ENCODE measurements at places on chromosomes 1 and 21. TPM values are rescaled to one million over a fixed set of nuclear protein-coding genes. Genes with fewer than 3 reads are reported as not detected.
A peak's percentile ranks its signal among the peaks of the same experiment; 100 is the strongest.

ENSA gene
- 115 TPM for total RNA-seq

GRCh38 chr1:78387871-78388270 is 102.9 kb upstream of the PTGFR start:
- DNase-seq, result no peak

LTN1 gene
- 31.1 TPM for total RNA-seq

DNA sequence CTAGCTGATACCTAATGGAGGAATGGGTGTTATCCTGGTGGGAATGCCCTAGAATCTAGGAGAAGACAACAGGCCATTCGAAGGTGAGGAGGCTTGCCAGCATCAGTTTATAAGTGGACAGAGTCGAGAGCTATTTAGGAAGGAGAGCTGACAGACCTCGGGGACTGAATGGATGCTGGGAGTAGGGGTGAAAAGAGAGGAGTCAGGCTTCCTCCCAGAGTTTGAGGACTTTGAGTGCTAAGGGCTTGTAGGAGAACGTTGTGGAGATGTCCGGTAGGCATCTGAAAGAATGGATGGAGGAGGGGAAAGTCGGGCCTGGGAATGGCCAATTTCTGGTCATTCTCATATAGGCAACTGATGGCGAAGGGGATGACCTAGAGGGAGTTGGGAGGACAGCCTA is 155.1 kb downstream of the DYRK1A start:
- no peak for DNase-seq

SPATA46 gene
- not detected for total RNA-seq

- no peak for DNase-seq
Observed at GRCh38 chr1:229893762-229894444, 173.1 kb upstream of the GALNT2 start.

FCER1G gene
- total RNA-seq, result 1.8 TPM

- DNase-seq, result peak; percentile 55
Observed at GRCh38 chr1:19800076-19800804, 524 bp upstream of the TMCO4 start.

- DNase-seq, result no peak
Observed at GRCh38 chr1:82225421-82226185, 424.9 kb downstream of the ADGRL2 start.

KRTAP19-1 gene
- total RNA-seq, result not detected

CSF1 gene
- total RNA-seq, result 27.4 TPM

GRCh38 chr1:32761936-32762335 is 55.2 kb downstream of the YARS1 start:
- DNase-seq, result no peak

DNA sequence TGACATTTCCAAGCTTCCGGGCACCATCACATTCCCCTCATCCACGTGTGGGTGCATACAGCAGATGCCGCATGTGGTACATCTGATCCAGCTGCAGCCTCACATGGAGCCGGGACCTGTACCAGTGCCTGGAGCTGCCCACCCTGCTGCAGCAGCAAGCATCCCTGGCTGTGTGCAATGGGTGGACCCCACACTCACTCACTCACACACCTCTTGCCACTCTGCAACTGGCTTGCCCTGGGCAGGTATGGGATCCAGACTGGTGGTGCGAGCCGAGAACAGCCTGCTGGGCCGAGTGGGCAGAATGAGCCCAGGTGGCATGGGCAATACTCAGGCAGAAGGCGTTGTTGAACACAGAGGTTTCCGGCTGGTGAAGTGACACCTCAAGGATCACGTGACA is 75.0 kb downstream of the DPYD start:
- no peak for DNase-seq

GRCh38 chr1:23291706-23292105 is 52.4 kb downstream of the HNRNPR start:
- DNase-seq, result no peak

DNA sequence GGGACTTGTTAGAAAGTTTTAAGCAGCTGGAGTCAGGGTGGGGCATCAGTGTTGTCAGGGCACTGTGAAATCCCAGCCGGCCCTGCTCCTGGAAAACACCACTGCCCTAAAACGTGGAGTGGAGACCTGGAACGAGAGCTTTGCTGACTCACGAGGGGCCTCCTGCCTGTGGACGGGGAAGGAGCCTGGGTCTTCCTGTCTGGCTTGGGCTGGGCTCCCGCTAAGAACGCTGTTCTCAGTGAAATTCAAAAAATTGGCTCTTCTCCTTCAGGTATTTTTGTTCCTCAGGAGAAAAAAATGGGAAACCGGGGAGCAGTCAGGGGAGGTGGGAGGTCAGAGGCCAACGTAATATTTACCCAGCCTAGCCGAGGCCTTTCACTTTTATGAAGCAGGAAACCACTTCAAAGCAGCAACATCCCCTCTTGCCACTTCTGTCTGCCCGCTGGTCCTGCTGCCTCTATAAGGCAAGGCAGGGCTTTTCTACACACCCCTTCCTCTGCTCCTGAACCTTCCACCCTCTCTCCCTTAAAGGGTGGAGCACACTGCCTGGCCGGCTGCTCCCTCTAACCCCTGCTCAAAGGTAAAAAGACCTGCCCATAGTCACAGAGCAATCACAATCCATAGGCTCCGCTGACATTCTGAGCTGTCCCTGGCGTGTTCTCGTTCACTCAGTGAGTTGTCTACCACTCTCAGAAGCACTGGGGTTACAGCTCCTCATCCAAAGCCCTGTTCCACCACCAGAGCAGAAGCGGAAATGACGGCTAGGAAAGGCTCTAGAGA is 8.0 kb downstream of the PLXNA2 start:
- DNase-seq, result no peak

GRCh38 chr1:202266061-202266765 is 72.6 kb downstream of the LGR6 start:
- no peak for DNase-seq

GRCh38 chr1:242005866-242006535 is 7.1 kb upstream of the MAP1LC3C start:
- no peak for DNase-seq

- DNase-seq, result no peak
Observed at GRCh38 chr1:54404939-54405897, 976 bp downstream of the SSBP3 start.

DNA sequence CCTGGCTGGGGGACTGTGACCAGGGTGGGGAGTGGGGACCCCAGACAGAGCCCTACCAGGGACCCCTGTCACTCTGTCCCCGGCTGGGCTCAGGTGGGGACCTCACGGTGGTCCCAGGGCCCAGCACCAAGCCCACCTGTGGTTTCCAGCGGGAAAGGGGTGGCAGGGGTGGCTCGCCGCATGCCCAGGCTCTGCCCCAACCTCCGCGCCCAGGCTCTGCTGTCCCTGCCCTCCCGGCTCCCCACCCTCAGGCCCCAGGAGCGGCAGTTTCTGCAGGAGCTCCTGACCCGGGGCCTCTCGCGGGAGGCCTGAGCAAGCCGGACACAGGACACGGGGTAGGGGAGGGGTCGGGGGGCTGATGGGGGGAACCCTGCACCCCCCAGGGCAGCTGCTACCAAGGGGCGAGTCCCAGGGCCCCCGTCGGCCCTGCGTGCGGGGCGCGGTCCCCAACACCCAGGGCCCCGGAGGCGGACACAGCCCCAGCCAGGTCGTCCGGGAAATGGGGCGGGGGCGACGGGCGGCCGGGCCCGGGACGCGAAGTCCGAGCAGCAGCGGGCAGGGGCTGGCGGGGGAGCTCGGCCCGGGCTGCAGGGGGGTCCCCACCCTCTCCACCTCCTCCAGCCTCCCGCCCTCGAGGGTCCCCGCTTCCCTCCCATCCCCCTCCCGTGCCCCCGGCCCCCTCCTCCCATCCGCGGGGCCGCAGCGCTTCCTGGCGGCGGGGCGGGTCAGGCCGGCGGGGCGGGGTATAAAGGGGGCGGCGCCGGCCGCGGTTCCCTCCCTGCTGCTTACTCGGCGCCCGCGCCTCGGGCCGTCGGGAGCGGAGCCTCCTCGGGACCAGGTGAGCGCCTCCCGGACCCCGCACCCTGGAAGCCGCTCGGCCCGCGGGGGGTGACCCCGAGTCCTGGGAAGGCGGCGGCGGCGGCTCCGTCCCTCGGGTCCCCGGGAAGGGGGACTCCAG is at the start of gene COL6A2:
Gene COL6A2, plus strand, starts transcription at position 777 of the 958 bp plus-strand sequence.
- peak; percentile 75 for DNase-seq

DNA sequence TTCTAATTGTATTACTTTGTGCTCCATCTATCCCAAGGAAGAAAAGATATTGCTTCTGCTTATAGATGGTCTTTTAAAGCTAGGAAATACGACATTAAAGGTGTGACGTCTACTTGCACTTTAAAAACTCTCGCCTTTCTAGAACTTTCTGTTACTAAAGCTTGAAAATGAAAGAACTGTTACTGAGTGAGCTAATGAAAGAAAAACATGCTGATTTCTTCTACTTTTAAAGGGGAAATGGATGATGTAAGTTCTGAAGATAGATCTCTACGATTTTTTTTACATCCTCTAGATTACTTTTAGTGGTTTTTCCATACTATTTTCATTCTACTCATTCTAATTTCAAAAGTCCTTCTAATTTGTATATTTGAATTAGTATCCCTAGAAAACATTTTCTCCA is 387.5 kb downstream of the USP25 start:
- no peak for DNase-seq

DNA sequence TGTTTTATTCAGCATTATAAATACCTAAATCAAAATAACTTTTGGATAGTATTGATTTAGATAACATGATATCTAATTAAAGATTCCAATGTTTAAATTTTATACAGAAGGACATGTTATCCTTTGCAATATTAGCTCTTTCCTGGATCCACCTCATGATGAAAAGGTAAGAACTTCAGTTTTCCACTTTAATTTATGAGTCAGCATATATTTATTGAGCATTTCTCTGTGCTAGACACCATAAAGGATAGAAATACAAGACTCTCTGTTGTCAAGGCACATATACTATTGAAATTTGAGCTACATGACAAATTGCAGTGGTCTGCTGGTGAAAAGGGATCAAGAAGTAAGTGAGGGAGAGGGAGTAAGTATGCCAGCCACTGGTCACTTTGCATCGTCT is 68.1 kb upstream of the EXO1 start:
- DNase-seq, result no peak

- no peak for DNase-seq
Observed at GRCh38 chr1:3625151-3625907, 514 bp downstream of the TPRG1L start.

TSACC gene
- total RNA-seq, result not detected

GRCh38 chr1:55127827-55128343 is 87.3 kb downstream of the USP24 start:
- no peak for DNase-seq

PRAMEF2 gene
- total RNA-seq, result not detected

FALEC gene
- total RNA-seq, result 1.9 TPM

GRCh38 chr1:95085376-95085775 is 12.6 kb upstream of the ALG14 start:
- DNase-seq, result no peak

TENT5C gene
- 0.23 TPM for total RNA-seq

DNA sequence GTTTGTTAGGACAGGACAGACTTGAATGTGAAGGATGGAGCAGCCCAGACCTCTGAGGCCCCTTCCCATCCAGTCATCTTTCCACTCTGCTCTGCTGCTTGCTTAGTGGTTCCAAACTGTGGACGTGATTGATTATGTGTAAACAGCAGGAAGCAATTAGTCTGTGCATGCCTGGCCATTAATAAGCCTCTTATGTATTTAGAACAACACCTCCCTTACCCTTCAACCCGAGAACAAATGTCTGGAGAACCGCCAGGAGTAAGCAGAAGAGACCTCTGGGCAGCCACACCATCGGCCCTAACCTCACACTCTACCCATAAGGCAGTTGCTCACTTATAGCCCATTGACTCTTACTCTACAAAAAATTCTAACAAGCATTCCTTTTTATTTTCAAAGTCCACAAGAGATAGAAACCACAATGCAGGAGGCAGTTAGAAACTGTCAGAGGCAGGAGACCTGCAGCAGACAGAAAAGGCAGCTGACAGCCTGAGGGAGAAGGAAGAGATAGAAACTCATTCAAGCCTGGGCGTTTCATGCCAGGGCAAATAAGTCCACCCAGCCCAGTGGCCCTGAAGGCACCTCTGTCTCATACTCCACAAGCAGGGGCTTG is 5.8 kb upstream of the EPHA8 start:
- no peak for DNase-seq

VANGL2 gene
- total RNA-seq, result 55.5 TPM

Measured in mesothelial cell of epicardium (in vitro differentiated cells).